Adrenal gland (tissue), 19 donors: ENCODE measurements at places on chromosomes 2 and 18. TPM values are rescaled to one million over a fixed set of nuclear protein-coding genes. Genes with fewer than 3 reads are reported as not detected.

DNA sequence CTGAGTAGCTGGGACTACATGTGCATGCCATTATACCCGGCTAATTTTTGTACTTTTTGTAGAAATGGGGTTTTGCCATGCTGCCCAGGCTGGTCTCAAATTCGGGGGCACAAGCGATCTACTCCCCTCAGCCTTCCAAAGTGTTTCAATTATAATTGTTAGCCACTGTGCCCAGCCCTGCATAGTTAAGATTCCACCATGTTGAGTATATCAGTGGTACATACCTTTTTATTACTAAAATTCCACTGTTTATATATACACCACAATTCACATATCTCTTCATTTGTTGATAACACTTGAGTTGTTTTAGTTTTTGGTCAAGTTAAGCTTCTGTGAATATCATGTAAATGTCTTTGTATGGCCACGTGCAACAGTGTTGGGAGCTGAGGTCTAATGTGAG, 12.8 kb upstream of the FMNL2 start:
- DNase-seq, result no peak

GRCh38 chr2:71070294-71071093, 2.0 kb downstream of the NAGK start:
- DNase-seq, result no peak

GRCh38 chr2:177670791-177671535, 278.4 kb downstream of the AGPS start:
- DNase-seq, result no peak

GRCh38 chr2:74110537-74110936, 37.2 kb downstream of the BOLA3 start:
- DNase-seq, result no peak

GRCh38 chr2:38037757-38038621, 38.0 kb downstream of the CYP1B1 start:
- DNase-seq, result no peak

GRCh38 chr2:214232271-214232670, 178.6 kb upstream of the VWC2L start:
- DNase-seq, result no peak

Gene B3GNT7
- 53.9 TPM for total RNA-seq

- peak; percentile 68 for DNase-seq
Measured at GRCh38 chr2:133265432-133265949, 302.8 kb downstream of the NCKAP5 start.

GRCh38 chr2:239276851-239277250, 124.0 kb downstream of the HDAC4 start:
- no peak for DNase-seq

Gene PLEKHB2
- total RNA-seq, result 92.8 TPM

DNA sequence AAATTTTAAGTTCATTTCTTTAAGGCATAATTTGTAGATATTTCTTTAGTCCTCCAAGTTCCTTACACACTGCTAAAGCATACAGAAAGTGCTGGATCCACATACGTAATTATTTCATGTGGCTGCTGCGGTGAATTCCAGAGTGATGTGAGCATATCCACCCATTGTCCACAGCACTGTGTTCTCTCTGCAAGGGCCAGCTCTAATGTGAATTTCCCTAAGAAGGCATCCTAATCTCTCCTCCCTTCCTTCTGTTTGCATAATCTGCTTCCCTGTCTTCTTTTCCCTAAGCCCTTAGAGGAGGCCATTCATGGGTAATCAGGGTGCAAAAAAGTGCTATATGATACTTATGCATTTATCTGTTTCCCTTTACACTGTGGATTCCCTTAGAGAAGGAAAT, 57.2 kb downstream of the COBLL1 start:
- no peak for DNase-seq

DNA sequence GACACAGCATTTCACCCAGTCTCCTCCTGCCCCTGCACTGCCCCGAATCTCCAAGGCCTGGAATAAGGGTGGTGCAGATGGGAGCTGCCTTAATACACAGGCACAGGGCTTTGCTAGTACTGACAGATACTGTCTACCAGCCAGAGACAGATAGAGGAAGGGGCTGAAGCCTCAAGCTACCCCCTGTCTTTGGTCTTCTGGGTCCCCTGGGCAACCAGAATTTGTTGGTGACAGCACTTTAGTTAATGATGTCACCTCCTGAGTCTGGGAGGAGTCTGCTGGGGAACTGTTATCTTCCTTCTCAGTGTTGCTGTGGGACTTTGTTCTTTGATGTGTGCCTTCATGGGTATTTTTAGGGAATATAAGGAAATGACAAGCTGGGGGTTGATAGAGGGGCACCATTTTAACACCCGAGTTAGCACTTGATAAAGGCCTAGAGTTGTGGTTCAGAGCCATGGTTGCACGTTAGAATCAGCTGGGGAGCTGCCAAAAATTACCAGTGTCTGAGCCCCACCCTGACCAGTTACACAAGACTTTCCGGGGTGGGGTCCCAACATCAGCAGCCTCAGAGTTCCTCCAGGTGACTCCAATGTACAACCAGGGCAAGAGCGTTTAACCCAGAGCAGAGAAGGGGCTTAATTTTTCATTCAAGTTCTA, 136.8 kb downstream of the SMAD7 start:
- DNase-seq, result peak; percentile 12
